ENCODE measurements at places on chromosomes 11 and 22.

DNA sequence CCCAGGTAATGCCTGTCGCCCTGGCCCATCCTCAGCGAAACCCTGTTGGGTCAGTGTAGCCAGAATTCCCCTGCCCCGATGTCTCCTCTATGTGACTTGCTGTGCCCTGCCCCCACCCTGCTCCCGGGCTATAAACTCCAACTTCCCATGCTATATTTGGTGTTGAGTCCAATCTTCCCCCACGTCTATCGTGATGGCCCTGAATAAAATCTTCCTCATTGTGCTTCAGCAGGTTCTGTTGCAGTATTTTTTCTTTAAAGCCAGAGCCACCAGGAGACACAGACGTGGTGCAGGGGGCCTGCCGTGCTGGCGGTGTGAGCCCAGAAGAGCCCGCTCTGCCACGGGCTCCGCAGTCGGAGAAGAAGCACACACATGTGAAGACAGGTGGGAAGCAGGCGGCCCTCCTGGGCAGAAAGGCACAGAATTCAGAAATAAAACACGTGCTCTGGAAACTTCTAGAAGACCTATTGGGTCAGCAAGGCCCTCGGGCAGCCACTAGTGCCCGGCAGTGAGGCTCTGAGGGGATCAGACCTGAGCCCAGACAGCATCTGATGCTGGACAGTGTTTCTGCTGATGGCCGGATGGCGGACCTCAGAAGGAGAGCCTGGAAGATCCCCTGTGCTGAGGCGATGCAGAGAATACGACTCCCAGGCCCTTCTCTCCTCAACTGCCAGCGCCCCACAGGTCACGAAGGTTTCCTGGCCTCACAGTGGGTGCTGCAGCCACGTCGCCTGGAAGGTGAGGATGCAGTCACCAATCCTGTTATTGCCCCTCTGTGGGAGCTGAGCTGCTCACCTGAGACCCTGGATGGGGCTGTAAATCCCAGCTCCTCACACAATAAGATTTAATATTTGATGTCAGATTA lies 501.9 kb downstream of the BRD1 start:
- no peak for DNase-seq

GRCh38 chr11:119843877-119844276 lies 114.9 kb upstream of the NECTIN1 start:
- no peak for DNase-seq

GRCh38 chr11:85165819-85166218 lies 461.3 kb downstream of the DLG2 start:
- DNase-seq: no peak

GRCh38 chr11:59415111-59415510 lies 11.1 kb downstream of the OR5A2 start:
- DNase-seq: no peak

DNA sequence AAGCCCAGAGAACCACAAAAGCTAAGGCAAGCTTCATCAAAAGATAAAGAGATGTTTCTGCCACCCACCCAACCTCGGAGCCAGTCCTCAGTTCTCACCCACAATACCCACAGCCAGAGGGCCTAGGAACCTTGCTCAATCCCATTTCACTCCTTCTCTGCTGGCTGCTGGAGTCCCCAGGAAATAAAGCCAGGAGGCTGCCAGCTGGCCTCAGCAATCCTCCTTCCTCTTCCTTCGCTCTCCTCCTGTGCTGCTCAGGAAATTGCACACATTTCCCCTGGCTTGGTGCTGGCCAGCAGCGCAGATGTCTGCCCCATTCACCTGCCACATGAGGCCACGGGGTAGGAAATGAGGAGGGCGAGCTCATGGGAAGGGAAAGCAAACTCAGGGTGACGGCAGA lies 91.8 kb upstream of the LDLRAD3 start:
- no peak for DNase-seq

DNA sequence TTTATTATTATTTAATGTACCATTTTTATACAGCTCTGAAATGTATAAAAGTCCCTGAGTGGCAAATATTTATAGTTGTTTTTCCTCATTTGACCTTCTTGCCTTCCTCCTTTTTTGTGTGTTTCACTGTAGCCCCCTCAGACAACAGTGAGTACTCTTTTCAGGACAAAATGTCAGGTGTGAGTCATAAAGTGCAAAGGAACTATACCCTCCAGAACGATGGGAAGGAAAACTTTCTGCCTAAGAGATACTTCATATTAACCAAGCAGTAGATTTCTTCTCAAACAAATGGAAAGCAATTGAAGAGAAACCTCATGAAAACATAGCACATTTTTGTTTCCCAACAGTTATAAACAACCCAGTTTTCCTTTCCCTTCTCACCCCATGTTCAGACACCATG lies 16.1 kb upstream of the MS4A7 start:
- DNase-seq: no peak

Data from pons (tissue), 1 donor.